ENCODE measurements at places on chromosomes 12 and 14.

DNA sequence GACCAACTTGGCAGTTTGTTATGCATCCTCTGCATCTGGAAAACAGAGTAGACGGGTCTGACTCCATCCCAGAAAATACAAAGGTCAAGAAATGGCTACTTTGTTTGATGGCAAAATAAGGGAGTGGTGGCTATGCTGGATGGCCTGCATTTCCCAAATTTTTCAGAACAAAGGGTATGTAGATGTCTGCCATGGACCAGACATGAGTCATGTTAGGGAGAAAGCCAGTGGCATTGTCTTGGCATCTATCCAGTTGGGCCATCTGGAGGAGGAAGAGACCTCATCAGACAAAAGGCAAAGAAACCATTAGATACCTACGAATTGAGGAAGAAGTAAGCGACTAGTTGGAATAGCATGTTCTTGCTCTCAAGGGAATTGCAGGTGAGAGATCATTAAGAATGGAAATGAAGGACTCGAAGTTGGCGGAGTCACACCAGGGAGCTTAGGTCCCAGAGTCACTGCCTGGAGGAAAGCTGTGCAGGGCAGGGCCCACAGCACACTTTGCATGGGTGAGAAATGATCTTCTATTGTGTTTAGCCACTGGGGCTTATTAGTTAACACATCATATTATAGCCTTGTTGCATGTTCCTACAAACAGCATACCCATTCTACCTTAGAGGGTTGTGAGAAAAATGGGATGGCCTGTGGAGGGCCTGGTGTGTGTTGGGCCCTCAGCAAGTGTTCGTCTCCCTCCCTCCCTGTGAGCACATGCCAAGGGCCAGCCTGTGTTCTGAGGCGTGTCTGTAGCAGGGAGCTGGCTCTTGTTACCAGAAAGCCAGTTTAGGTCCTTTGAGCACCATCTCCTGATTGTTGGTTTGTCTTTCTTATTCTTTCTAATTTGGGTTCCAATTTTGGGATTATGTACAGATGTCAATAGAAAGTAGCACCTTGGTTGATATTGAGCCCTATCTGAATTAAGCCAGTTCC, 119.4 kb downstream of the KTN1 start:
- DNase-seq: no peak

- DNase-seq: no peak
Measured at GRCh38 chr14:58107041-58107440, 45.0 kb downstream of the ARMH4 start.

GRCh38 chr14:48430805-48431204, 755.4 kb upstream of the MDGA2 start:
- no peak for DNase-seq

GRCh38 chr14:68401855-68402254, 391.0 kb downstream of the ZFP36L1 start:
- DNase-seq: no peak

GRCh38 chr12:105832021-105832420, 306.7 kb downstream of the NUAK1 start:
- no peak for DNase-seq

GRCh38 chr14:52002542-52002941, 13.2 kb downstream of the RTRAF start:
- DNase-seq: no peak

GRCh38 chr14:46480817-46481216, 170.8 kb downstream of the RPL10L start:
- DNase-seq: no peak

DNA sequence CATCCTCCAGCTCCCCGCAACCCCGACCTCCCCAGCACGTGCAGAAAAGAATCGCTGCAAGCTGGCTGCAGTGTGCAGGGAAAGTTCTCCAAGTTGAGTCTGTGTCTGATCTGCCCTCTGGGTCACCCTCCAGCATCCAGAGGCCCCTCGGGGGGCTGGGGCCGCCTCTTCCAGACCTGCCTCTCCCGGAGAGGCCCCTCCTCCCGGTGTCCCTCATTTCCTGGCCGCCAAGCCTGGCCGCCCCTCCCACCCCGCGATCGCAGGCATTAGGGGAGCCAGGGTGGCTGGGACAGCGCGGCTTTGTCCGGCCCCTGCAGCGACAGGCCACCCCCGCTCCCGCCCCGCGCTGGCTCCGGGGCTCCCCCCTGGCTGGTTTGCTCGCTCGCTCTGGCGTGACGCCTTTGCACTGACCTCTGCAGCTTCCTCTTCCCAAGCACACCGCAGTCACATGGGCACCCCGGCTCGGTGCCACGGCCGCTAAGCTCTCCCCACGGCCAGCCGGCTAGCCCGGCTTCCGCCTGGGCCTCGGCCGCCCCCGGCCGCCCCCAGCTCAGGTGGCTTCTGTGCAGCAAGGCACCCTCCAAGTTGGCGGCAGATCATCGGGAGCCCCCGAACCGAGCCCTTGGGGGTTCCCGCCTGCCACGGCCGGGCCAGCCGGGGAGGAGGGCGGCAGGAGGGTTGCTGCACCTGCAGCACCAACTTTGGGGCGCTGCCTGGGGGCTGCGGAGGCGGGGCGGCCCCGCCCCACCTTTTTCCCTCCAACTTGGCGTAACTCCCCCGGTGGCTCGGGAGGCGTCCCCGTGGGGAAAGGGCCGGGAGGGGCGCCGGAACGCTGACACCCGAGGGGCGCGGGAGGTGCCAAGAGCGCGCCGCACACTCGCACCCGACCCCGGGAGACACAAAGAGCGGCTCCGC, 43.7 kb downstream of the KDM2B start:
- DNase-seq: no peak

DNA sequence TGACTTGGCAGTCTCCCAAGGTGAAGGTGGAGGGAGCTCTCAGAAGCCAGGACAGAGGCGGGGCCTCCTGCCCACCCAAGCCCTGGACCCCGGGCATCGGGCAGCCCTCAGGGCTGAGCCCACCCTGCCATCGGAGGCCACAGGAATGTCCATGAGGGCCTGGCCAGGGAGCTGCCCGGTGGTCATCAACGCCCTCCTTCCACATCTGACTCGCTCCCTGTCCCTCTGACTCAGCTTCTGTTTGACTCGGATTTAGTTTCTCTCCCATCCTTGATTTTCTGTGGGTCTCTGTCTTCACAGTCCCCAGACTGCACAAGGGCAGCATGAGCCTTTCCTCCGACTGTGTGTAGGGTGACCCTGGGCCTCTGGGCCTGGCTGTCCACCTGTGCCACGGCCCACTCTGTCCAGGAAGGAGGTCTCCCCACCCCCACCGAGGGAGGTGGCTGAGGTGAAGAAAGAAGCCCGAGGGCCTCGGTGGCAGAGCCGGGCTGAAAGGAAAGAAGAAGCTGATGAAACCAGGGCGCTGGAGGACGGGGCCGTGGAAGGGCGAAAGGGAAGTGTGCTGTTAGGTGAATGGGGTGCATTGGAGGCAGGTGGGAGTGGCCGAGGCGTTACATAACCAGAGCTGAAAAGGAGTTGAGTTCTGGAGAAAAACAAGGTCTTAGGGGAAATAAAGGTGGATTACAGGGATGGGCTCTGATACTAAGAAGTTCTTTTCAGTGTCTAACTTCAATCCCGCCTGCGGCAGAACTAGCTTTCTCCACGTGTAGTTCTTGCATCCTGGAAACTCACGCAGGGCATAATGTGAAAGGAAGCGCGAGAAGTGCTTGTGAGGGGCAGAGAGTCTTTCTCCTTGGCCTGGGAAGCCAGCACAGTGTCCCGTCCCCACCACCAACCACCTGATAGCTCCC, 16.7 kb upstream of the TMEM106C start:
- DNase-seq: no peak

- DNase-seq: no peak
Measured at GRCh38 chr12:58765076-58765475, 155.2 kb downstream of the LRIG3 start.

Measured in activated CD4-positive, alpha-beta T cell treated with anti-CD3 and anti-CD28 coated beads for 24 hours (primary cell).